Activated T-cell treated with anti-CD3 and anti-CD28 coated beads for 4 hours (primary cell): ENCODE measurements at places on chromosomes 5 and 9.

- DNase-seq: no peak
Measured at GRCh38 chr9:4009006-4009511, 290.8 kb downstream of the GLIS3 start.

GRCh38 chr5:35685161-35685560, 67.5 kb downstream of the SPEF2 start:
- DNase-seq: no peak

- no peak for DNase-seq
Measured at GRCh38 chr5:54021431-54022164, 288.8 kb downstream of the ARL15 start.

DNA sequence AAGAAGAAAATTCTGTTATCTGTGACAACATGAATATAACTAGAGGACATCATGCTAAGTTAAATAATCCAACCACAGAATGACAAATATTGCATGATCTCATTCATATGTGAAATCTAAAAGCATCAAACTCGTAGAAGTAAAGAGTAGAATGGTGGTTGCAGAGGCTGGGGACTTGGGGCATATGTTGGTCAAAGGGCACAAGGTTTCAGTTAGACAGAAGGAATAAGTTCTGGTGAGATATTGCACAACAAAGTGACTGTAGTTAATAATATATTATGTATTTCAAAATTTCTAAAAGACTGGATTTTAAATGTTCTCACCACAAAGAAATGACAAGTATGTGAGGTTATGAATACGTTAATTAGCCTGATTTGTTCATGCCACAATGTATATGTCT, 24.8 kb downstream of the GRIA1 start:
- DNase-seq: no peak

GRCh38 chr5:67942421-67942820, 273.1 kb upstream of the PIK3R1 start:
- DNase-seq: no peak

GRCh38 chr9:126151686-126152134, 174.9 kb upstream of the MVB12B start:
- no peak for DNase-seq

- DNase-seq: no peak
Measured at GRCh38 chr9:124778575-124779367, 1.8 kb downstream of the OLFML2A start.

GRCh38 chr5:17276445-17276844, 59.0 kb downstream of the BASP1 start:
- no peak for DNase-seq

DNA sequence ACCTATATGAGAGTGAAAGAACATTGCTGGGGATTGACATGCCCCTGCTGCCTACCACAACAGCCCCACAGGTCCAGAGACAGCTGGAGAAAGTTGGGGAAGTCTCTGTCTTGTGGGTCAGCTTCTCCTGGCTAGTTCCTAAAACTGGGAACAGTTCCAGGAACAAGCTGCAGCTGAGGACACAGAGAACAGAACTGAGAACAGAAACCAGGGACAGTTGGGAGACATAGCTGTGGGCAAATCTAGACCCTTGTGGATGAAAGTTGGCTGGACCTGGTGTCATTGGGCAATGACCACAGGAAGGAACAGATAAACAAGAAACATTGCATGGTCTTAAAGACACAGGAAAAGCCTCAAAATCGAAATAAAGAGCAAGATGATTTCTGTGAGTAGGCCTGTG, 58.3 kb upstream of the MOCS2 start:
- DNase-seq: no peak

DNA sequence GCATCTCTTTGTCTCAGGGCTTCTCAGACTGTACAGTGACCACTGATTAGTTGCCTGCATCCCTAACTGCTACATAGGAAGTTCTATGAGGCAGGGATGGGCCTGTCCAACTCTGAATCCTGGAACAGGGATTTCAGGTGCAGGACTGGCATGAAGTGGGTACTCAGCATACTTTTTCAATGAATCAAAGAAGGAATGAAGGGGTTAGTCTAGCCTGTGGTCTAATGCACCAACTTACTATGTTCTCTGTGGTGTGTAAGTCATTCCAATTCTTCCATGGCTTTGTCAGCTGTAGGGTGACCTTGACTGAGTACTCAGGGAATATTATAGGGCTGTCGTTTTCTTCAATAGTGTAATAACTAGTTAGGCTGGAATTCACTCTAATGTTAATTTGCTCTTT, 8.3 kb downstream of the COL15A1 start:
- DNase-seq: no peak

DNA sequence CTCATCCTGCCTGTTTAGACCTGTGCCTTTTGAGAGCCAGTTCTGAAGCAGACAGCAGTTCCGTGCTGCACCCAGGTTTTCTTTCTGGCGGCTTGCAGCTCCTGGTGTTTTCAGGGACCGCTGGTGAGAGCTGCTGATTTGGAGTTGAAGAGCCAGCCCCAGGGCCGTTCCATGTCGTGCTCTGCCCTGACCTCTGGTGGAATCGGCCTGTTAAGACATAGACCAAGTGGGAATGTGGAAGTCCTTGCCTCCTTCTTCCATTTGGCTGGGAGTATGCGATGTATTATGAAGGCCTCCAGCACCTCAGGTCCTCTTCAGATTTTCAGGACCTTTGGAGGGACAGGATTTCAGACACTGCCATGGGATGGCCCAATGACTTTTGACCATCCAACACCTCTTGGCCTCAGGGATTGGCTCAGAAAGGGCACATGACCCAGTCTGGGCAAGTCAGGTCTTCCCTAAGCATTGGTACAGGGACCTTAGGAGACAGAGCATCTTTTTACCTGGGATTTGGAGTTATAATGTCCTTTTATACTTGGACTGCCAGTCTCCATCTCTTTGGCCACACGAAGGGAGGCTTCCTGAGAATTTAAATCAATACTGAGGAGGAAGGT, 136.1 kb upstream of the CLINT1 start:
- peak; percentile 9 for DNase-seq

- DNase-seq: no peak
Measured at GRCh38 chr9:101727612-101728524, 10.6 kb downstream of the GRIN3A start.

DNA sequence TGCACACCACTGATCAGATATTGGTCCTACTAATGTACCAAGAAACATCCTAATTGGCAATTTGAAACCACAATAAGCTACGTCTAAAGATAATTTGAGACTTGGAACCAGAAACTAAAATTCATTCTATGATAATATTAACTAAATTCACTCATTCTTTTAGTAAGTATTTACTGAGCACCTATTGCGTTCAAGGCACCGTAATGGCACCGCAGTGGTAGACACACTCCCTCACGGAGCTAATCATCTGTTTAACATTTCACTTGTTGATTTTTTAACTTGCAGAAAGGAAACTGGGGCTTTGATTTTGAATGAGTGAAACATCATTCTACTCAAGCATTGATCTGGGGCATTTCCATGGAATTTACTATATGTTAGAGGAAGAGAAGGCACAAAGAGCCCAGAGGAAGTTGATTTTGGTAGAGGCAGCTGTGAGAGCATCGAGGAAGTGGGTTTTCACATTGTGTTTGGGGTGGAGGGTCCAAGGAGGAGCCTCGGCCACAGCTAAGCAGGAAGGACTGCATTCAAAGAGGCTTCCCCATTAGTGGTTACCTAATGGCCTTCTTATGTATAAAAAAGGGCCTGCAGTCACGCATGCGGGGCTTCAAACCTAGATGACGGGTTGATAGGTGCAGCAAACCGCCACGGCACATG, 7.1 kb downstream of the RAPGEF1 start:
- DNase-seq: no peak

DNA sequence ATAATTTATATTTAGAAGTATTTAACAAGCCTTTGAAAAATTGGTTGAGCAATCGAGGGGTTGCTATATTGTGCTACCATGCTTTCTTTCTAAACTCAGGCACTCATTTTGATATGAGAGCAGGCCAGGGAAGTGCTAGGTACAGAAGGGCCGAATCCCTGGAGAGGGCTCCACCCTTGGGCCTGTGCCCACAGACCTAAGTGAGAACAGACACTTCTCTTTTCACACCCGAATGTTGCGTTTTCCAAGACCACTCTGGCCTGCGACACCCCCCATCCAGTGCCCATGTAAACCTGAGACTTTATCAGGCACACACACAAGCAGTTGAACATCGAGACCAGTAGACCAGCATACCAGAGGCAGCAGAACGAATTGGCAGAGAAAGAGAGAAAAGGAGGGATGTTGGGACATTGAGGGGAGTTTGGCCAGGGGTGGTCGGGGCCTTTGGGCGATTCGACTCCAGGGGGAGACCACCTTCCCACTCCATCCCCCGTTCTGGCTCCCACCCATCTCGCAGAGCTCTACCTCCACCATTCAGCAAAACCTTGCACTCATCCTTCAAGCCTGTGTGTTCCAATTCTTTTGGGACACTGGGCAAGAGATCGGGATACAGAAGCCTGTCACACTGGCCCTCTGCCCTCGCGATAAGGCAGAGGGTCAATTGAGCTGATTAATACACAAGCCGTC, 134.8 kb downstream of the FBXO4 start:
- no peak for DNase-seq

DNA sequence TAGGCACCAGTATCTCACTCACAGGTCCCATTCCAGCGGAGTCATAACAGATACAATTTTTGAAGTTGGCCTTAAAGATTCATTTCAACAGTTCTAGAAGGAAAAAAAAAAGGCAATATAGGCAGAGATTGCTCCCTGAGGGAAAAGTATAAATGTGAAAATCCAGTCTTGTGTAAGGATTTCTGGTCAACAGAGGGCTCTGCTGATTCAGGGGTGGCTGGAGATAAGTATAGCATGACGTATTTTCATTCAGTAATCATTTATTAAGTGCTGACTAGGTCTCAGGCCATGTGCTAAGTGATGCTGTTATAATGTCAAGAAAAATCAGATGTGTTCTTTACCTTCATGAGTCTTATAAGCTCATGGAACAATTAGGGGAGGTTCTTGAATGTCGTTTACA, 377.3 kb upstream of the MEF2C start:
- no peak for DNase-seq

DNA sequence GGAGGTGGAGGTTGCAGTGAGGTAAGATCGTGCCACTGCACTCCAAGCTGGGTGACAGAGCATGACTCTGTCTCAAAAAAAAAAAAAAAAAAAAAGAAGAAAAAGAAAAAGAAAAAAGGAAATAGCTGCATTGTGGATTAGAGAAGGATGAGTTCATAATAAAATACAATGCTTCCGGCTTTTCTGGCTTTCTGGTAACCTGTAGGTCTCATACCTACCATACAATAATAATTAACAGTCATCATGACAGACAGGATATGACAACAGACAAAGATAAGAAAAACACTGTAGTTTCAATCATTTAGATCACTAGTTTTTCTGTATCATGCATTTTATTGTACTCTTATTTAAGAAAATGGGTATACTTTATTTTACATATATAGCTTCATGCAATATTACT, 40.7 kb upstream of the TRPM3 start:
- no peak for DNase-seq

- DNase-seq: no peak
Measured at GRCh38 chr9:127225801-127226625, 38.6 kb upstream of the GARNL3 start.

DNA sequence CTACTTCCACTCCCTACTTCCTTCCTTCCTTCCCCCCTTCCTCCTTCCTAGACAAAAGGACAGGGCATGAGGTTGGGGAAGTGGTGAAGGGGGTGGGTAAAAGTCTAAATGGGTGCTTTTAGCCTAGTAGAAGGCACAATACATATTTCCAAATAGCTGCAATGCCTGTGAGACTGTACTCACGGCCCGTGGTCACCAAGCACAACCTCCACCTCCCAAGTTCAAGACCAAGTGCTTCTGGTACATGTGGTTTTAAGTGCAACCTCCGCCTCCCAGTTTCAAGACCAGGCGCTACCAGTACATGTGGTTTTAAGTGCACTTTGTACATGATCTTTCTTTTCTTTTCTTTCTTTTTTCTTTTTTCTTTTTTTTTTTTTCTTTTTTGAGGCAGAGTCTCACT, 14.5 kb upstream of the NTNG2 start:
- DNase-seq: no peak

- no peak for DNase-seq
Measured at GRCh38 chr9:87481890-87482855, 15.5 kb upstream of the DAPK1 start.

DNA sequence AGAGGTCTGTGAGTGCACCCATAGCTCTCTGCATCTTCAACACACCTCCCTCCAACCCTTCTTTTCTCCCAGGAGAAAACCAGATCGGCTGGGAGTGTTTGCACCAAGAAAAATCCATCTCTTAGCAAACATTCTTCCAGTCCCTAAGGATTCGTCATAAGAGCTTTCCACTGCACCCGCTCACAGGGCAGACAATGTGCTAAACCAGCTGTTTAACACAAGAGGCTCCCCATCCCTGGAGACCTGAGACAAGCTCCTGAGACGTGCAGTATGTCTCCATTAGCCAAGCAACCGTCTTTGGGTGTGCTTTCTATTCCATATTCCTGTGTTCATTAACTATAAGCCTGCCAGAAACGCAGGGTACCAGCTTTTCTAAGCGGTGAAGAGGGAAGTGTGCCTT, 93.6 kb upstream of the ZNF462 start:
- no peak for DNase-seq

DNA sequence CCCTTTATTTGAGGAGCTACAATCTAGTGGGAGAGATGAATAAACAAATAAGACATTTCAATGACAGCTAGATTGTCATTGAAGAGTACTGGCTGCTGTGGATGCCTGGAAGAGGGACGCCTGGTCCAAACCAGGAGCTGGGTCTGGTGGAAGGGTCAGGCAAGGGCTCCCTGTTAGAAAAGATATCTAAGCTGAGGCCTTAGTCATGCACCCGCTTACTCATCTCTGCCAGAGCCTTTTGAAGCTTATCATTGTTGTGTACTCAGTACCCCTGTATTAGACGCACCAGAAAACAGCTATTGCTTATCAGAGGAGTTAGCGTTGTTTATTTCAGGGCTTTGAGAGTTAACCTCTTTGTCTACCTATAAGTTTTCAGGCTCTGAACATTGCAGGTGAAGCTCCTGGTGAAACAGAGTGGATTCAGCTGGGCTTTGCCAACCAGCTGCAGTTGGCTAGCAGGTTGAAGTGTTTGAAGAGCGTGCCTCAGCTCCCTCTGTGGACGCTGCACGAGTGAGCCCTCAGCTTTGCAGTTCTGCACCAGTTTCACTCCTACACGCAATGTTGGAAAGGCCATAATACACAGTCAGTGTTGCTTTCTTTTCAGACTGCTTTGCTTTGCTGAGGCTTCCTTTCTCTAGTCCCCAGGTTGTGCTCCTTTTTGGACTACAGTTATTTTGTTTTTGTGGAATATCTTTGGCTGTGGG, 5.6 kb upstream of the GPR151 start:
- no peak for DNase-seq

DNA sequence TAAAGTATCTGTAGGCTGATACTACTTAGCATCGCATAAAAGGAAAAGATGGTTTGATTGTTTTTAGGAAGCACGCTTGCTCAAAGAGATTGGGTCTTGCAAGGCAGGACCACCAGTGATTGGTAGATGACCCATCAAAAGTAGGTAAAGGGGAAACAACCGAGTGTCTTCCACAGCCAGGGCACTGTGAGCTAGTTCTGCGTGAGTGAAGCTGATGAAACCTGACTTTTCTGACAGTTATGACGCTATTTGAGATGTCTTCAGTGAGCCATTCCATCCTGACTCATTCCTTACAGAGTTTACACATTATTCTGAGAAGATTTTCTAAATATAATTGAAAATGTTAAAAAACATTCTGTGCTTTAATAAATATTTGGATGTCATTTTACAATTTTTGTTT, 49.7 kb downstream of the BASP1 start:
- DNase-seq: no peak
